Panc1 (cell line): ENCODE measurements at places on chromosomes 3 and 15.

DNA sequence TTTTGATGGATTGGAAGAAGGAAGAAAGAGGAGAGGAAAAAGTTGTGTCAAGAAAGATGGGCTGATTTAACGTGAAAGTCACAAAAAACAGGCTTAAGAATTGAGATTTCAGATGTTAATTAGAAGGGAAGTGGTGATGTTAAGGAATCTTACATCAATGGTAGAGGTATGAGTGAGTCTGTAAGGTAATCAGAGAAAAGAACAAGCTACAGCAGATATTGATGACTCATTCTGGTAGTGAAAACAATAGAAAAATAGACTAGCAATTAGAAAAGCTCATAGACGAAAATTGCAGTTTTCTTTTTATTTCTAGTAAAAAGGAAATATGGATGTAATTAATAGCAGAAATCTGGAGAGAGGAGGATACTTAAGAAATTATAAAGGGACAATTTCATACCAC, 559.6 kb downstream of the MCTP2 start:
- no peak for DNase-seq

DNA sequence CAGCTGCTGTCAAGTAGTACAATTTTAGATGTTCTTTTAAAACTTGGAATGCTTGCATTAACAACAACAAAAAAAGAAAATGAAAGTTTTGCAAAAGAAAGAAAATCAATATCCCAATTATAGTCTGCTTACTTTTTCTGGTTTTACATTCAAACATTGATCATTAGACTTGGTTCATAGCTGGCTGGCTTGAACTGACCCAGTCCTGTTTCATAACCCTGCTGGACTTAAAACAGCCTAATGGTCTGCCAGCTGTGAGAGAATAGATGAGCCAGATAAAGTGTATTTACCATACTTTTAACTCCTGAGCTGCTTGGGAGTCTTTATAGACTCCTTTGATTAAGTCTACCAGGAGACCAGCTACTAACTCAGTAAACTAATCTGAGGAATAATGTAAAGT, 59.2 kb downstream of the PIAS1 start:
- DNase-seq: no peak

- no peak for DNase-seq
Measured at GRCh38 chr3:43102773-43103480, 3.0 kb downstream of the POMGNT2 start.

DNA sequence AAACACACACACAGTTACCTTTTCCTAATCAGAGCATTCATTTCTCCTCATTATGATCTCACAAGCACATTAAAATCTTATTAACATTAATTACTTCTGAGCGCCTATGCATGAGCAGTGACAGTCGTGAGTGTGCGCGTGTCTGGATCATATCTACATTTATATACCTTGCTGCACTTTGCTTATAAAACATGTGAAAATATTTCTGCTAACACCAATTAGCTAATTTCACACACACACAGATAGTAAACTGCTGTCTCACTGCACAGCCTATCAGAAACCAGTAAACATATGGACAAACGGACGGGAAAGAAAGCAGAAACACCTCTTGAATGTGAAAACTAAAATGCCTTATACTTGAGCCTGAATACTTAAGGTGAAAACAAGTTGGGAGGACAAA, 64.8 kb downstream of the ZBTB20 start:
- no peak for DNase-seq

DNA sequence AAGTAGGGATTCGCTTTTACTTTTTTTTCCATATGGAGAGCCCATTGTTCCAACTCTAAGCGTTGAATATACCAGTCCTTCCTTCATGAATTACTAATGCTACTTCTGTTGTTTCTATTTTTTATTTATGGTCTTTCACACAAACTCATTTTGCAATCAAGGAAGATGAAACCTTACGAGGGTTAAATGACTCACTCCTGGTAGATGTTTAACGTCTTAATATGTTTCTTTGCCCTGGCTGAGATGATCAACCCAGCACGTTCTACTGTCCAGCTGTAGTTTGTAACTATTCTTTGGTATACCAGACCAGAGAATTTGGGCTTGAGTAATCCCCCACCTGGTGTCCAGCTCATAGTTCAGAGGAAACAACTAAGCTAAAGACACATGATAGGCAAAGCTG, 23.1 kb downstream of the CDCP1 start:
- DNase-seq: peak; percentile 86

DNA sequence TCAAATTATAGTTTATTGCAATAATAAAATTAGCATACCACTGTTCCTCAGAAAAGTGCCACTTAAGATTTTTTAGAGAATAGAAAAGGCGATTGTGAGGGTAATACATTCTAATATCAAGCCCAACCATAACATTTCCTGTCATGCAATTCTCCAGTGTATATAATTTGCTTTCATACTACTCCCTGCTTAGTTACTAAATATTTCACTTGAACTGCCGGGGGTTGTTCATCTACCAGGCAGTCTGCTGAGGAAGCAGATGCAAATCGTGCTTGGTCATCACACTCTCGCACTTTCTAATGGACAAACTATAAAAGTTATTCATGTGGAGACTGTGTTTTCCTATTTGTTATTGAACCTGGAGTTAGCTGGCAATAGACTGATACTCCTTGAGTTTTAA, 645.6 kb upstream of the CBLB start:
- no peak for DNase-seq

DNA sequence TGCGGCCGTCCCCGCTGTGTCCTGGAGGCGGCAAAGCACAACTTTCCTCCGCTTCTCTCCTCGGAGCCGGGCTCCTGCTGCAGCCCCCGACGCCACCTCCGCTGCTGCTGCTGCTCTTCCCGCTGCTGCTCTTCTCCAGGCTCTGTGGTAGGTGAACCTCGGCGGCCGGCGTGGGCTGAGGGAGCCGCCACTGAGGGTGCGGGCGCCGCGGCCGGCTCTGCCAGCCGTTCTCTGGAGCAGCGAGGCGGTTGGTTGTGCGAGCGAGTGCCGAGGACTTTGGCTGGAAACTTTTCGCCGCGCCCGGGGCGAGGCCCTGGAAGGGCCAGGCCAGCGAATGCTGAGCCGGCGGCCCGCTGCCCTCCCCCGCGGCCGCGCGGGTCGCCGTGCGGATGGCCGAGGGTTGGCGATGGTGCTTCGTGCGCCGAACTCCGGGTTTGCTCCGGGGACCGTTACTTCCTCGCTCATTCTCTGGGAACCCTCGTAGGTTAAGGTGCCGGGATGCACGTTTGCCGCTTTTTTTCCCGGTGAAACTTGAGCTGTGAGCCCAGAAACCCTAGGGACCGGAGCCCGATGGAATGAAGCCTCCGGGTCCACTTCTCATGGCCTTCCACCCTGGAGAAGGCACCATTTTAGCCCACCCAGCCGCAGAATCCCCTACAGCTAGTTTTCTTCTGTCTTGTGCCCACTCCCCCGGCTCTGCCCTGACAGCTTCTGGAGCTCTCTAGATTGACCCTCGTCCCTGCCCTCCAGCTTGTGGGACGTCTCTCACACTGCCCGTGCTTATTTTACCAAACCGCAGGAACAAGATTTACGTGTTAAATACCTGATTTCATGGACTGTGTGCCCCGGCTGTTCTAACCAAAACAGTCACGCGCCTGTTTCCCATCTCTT, 660 bp downstream of the NECTIN3 start:
- DNase-seq: no peak

DNA sequence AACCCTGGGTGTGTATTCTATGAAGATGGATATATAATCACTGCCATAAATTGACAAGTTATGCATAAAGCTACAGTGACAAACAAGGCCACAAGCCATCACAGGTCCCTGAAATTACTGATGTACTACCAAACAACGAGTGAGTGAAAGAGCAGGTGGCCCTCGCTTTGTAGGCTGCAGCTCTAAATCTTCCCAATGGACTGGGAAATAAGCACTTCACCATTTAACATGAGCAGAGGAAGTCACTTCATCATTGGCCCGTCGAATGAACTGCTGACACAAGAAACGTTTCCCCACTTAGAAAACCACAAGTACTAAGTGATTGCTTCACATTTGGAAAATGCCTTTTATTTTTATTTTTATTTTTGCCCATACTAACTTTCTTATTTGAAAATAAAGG, 218.0 kb downstream of the ZNF385D start:
- no peak for DNase-seq

GRCh38 chr15:70259640-70260508, 162.2 kb upstream of the TLE3 start:
- no peak for DNase-seq

- no peak for DNase-seq
Measured at GRCh38 chr3:177783767-177784166, 586.5 kb upstream of the TBL1XR1 start.
